ENCODE measurements at places on chromosomes 16 and 17. TPM values are rescaled to one million over a fixed set of nuclear protein-coding genes. Genes with fewer than 3 reads are reported as not detected.
A peak's percentile ranks its signal among the peaks of the same experiment; 100 is the strongest.

ABCC3 gene
- 226 TPM for total RNA-seq

PLCD3 gene
- 300 TPM for total RNA-seq

EMP2 gene
- 133 TPM for total RNA-seq

NPEPPS gene
- total RNA-seq = 122 TPM

PPP1R27 gene
- total RNA-seq = not detected

KCTD19 gene
- not detected for total RNA-seq

PYDC1 gene
- not detected for total RNA-seq

RAB26 gene
- 18.2 TPM for total RNA-seq

CD300LG gene
- not detected for total RNA-seq

KRTAP1-1 gene
- not detected for total RNA-seq

SLC26A11 gene
- total RNA-seq = 8.0 TPM

CD300LB gene
- not detected for total RNA-seq

DNA sequence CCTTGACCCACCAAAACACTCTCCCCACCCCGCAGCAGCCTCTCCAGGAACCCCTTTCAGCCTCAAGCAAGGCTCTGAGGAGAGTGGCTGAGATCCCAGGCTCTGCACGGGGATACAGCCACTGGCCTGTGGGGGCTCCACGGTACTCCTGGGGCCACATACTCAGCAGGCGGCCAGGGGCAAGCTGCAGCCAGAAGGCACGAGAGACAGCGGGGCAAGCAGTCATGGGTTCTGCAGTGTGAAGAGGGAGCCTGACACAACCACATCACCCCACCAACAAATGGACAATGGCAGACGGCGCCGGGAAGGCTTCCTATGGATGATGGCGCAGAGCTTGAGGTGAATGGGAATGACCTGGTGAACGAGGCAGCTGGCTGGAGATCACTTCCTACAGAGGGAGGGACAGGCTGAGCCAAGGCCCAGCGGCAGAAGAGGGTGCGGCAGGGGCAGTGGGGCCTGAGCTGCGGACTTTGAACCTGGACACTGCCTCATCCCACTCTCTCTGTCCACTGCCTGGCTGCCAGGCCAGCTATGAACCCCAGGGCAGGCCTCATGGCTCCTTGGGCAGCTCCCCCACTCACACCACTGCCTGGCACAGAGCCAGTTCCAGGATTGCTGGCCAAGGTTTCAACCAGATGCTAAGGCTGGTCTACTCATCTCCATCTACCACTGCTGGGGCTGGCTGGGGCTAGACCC, 10.8 kb upstream of the BCAR1 start:
- peak; percentile 75 for DNase-seq
- no peak overlapping the region for H3K4me3 ChIP-seq
- H3K27ac ChIP-seq = peak overlapping the region; percentile 29
- peaks cover 31% of the 10 kb centered on the region for H3K4me1 ChIP-seq

GRCh38 chr16:22071331-22071910, 20.9 kb upstream of the VWA3A start:
- no peak for DNase-seq
- no peaks in the 10 kb centered on the region for H3K27me3 ChIP-seq
- H3K4me1 ChIP-seq = no peaks in the 10 kb centered on the region
- no peak overlapping the region for H3K4me3 ChIP-seq

- H3K27ac ChIP-seq = peak within 1 kb of the TSS; percentile 47
- peak within 1 kb of the TSS; percentile 46 for H3K4me3 ChIP-seq
- peak; percentile 89 for DNase-seq
- H3K27me3 ChIP-seq = peaks cover 18% of the 10 kb centered on the region
- H3K36me3 ChIP-seq = no peaks in the 10 kb centered on the region
Observed at GRCh38 chr17:979539-980405, at the start of gene NXN. NXN (minus strand) TSS chr17:979776.

DNA sequence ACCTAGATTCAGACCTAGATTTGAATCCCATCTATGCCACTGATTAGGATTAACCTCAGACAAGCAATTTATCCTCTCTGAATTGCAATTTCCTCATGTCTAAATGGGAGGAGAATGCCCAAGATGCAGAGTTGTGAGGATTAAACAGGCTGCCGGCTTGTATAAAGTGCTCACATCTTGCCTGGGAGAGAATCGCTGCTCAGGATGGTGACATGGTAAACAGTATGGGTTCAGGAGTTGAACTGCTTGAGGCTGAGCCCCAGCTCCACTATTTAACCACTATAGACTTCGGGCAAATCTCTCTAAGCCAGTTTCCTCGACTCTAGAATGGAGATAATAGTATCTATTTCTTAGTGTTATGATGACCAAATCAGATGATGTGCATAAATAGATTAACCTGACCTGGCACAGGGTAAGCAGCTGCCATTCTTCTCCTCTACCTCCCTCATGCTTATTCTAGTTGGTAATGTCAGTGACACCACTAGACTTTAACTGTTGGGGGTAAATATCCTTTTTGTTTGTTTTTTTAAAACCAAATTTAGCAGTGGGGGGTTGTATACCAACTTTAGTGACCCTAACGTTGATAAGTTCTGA, 732 bp upstream of the RPL27 start:
- no peak for DNase-seq
- H3K27me3 ChIP-seq = no peaks in the 10 kb centered on the region
- H3K36me3 ChIP-seq = peaks cover 6% of the 10 kb centered on the region

- no peak for DNase-seq
- H3K4me3 ChIP-seq = no peak overlapping the region
- H3K36me3 ChIP-seq = no peaks in the 10 kb centered on the region
- H3K4me1 ChIP-seq = no peaks in the 10 kb centered on the region
- no peaks in the 10 kb centered on the region for H3K27me3 ChIP-seq
Observed at GRCh38 chr17:27946513-27946912, 53.3 kb upstream of the LYRM9 start.

- H3K27ac ChIP-seq = no peak overlapping the region
- no peaks in the 10 kb centered on the region for H3K4me1 ChIP-seq
- H3K36me3 ChIP-seq = no peaks in the 10 kb centered on the region
- no peaks in the 10 kb centered on the region for H3K27me3 ChIP-seq
Observed at GRCh38 chr16:57966204-57966771, 4.6 kb downstream of the CNGB1 start.

- H3K4me3 ChIP-seq = no peak overlapping the region
- H3K27ac ChIP-seq = no peak overlapping the region
Observed at GRCh38 chr16:12091569-12092543, 115.3 kb downstream of the SNX29 start.

GRCh38 chr16:2214719-2214968, at the start of gene PGP:
PGP (minus strand) TSS chr16:2214840; CDS start chr16:2214777, 63 bp downstream.
- H3K36me3 ChIP-seq = no peaks in the 10 kb centered on the region
- no peak for DNase-seq
- H3K27ac ChIP-seq = peak within 1 kb of the TSS; percentile 77
- peak within 1 kb of the TSS; percentile 95 for H3K4me3 ChIP-seq
- no peaks in the 10 kb centered on the region for H3K27me3 ChIP-seq

GRCh38 chr17:497241-498034, 144.8 kb upstream of the RPH3AL start:
- no peak overlapping the region for H3K4me3 ChIP-seq
- H3K36me3 ChIP-seq = no peaks in the 10 kb centered on the region
- H3K27ac ChIP-seq = no peak overlapping the region
- DNase-seq = no peak
- no peaks in the 10 kb centered on the region for H3K27me3 ChIP-seq
- H3K4me1 ChIP-seq = no peaks in the 10 kb centered on the region

DNA sequence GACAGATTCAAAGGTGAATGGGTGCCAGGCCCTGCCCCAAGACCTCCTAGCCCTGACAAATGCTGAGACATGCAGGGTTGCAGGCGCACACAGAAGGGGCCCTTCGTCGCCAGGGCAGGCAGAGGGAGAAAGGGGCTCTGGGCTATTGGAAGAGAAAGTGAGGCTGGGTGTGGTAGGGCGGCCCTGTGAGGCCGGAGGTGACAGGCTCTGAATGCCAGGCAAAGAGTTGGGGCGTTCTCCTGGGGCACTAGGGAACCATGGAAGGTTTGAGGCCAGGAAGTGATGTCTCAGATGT, 26.4 kb upstream of the NXPH3 start:
- DNase-seq = no peak
- no peak overlapping the region for H3K27ac ChIP-seq
- no peaks in the 10 kb centered on the region for H3K36me3 ChIP-seq
- no peaks in the 10 kb centered on the region for H3K4me1 ChIP-seq
- H3K4me3 ChIP-seq = no peak overlapping the region

- DNase-seq = no peak
- H3K36me3 ChIP-seq = no peaks in the 10 kb centered on the region
- no peaks in the 10 kb centered on the region for H3K4me1 ChIP-seq
- no peaks in the 10 kb centered on the region for H3K27me3 ChIP-seq
- H3K4me3 ChIP-seq = no peak overlapping the region
Observed at GRCh38 chr16:75589306-75589705, 23.1 kb downstream of the GABARAPL2 start.

Measured in colonic mucosa (tissue), 4 donors.